T-cell (primary cell): ENCODE measurements at places on chromosomes 11 and 22. TPM values are rescaled to one million over a fixed set of nuclear protein-coding genes. Genes with fewer than 3 reads are reported as not detected.

- no peak for DNase-seq
These were observed 3.5 kb downstream of the PHF21B start for GRCh38 chr22:45006111-45006963.

GRCh38 chr22:48478124-48478523, 1349.5 kb downstream of the BRD1 start:
- peak; percentile 14 for DNase-seq

- DNase-seq = peak; percentile 50
These were observed 16.2 kb downstream of the CAPN5 start for GRCh38 chr11:77082838-77083565.

DNA sequence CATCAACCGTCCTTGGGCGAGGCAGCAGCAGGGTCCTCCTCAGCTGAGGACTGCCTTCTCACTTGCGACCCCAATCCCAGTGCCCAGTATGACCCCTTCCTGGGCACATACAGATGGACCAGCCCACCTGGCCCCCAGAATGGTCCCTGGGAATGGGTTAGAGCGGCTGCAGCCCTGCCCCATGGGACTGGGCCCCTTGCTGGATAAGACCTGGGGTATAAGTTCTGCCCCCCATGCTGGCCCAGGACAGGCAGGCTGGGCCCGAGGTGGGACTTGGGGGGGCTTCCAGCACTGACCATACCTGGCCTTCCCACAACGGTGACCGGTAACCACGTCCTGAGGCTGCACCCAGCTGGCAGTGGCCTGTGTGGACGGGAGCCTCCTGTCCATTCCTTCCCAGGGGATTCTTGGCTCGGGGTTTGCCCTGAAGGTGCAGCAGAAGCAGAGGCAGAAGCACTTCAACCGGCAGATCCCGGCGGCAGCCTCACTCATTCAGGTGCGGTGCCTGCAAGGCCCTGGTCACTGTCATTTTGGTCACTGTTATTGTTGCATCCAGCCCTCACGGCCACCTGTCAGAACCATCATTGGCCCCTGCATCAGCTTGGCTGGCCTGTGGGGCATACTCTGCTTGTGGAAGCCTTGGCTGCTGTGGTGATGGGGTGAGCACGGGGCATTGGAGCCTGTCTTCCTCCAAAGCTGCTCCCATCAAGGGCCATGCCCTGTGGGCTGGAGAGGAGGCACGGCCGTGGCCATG, 114.8 kb downstream of the KCNQ1OT1 start:
- DNase-seq = no peak

- no peak for DNase-seq
These were observed 99.8 kb upstream of the ALX4 start for GRCh38 chr11:44409558-44410236.

- no peak for DNase-seq
These were observed 93.5 kb downstream of the ME3 start for GRCh38 chr11:86578727-86579405.

GRCh38 chr22:32323513-32324164, 34.0 kb upstream of the RFPL3 start:
- DNase-seq = no peak

DNA sequence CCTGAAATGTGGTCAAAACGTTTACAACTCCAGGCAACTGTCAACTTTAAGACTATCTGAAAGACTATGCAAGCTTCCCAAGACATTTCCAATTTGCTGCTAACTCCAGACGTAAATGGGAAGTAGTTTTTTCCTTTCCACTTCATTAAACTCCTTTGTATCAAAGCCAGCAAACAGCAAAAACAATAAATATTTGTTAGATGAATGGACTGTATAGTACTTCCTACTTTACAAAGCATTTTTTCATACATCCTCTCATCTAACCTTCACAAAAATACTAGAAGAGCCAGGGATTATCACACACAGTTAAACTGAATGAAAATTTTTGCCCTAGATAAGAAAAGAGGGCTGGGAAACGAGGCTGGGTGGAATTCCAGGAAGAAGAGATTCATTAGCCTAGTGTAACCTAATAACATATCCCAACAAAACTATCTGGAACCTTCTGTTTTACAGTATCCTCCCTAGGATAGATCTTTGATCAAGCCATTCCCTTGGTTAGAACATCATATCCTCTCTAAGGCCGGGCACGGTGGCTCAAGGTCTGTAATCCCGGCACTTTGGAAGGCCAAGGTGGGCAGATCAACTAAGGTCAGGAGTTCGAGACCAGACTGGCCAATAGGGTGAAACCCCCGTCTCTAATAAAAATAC, 10.4 kb downstream of the NUP98 start:
- DNase-seq = no peak

- no peak for DNase-seq
These were observed 22.8 kb downstream of the DHCR7 start for GRCh38 chr11:71425409-71425808.

DNA sequence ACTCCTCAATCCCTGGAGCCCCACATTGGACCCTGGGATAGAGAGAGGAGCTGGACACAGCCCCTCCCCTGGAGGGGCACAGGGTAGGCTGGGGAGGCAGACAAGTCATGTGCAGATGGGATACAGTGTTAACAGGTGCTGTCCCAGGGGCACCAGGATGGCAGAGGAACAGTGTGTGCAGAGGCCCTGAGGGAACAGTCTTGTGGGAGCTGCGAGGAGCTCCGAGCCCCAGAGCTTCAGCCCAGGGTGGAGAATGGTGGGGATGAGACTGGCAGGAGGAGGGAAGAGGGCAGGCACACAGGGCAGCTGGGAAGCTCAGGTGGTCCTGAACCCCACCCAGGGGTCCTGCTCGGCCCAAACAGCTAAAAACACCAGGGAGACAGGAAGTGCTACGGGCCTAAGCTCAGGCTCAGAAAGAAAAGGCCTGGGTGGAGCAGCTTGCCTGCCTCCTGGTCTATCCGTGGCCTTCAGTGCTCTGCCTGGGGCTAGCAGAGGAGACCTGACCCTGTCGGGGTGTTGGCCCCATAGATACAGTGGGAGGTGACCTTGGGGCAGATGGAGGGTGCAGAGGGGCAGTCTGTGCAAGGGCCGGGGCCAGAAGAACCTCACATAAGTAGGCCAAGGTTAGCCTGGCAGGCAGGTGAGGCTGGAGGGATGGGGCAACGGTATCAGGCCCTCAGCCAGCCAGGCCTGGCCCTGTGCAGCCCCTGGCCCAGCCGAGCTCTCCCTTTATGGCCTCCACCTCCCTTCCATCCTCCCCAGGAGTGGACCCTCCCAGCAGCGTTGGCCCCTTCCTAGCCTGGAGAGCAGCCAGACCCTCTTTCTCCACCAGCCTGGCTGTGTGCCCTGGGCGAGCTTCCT, 15.4 kb downstream of the CAPN5 start:
- DNase-seq = no peak

DNA sequence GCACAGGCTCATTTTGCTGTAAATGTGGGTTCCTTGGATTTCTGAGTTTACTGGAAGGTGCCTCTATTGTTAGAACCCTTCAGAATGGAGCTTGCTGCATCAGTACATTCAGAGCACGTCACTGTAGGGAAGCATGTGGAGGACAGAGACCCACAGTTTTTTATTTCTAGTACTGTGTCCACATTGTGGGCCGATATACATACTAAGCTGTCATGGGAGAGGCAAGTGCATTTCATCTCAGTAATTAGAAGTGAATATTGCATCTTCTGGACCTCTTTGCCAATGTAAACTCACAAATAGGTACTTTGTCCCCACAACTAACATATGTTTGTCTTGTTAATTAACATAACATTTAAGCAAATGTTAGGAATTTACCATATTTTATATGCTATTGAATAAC, 139.7 kb downstream of the NAV2 start:
- no peak for DNase-seq

DNA sequence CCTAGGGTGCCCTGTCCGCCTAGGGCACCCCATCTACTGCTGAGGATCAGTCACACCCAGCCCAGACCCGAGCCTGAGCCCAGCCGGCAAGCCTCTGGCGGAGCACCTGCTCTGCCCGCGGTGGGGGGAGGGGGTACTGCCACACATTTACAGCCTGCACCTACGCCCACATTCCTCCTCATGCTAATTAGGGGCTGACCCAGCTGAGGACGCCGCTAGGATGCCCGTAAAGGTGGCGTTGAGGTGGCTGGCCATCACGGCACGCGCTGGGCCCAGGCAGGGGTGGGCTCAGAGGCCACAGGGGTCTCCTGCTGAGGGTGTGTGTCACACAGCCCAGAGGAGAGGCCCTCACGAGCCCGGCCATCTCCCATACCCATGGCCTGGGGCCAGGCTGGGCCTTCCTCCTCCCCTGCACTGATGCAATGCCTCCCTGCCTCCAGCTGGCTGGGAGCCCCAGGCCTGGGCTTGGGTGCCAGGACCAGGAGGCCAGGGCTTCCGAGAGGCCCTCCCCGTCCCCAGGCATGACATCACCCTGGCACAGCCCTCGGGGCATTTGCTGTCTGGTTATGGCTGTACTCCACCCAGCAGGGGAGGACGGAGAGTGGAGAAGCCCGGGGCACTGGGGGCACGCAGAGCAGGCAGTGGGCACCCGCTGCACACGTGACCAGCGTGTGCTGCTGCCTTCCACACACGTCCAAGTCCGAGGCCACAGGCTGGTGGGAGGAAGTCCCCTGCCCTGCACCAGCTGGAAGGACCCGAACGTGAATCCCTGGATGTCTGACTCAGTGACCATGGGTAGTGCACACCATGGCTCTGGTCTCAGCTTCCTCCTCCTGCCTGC, 12.7 kb downstream of the DUSP8 start:
- no peak for DNase-seq

- no peak for DNase-seq
These were observed 61.1 kb downstream of the ZBTB16 start for GRCh38 chr11:114120606-114121005.

- DNase-seq = no peak
These were observed 41.0 kb downstream of the KCNJ4 start for GRCh38 chr22:38414009-38414395.

- no peak for DNase-seq
These were observed 52.8 kb upstream of the APOA1 start for GRCh38 chr11:116890193-116890592.

DNA sequence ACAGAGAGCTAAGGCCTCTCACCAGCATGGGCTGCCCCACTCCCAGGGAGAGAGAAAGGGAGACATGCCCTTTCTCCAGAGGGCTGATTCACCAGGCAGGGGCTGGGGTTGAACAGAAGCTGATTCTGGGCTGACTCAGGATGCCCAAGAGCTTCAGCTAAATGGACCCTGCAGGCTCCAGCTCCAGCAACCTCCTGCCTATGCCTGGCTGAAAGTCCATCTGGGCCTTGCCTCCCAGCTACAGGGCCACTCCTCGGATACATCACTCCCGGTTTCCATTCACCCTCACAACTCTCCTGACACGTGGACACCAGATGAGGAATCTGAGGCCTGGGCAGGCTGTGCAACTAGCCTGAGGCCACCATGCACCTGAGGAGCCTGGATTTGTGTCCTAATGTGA, 215.5 kb downstream of the BUD13 start:
- DNase-seq = no peak

GRCh38 chr22:26606611-26607010, 11.2 kb downstream of the CRYBB1 start:
- no peak for DNase-seq

DNA sequence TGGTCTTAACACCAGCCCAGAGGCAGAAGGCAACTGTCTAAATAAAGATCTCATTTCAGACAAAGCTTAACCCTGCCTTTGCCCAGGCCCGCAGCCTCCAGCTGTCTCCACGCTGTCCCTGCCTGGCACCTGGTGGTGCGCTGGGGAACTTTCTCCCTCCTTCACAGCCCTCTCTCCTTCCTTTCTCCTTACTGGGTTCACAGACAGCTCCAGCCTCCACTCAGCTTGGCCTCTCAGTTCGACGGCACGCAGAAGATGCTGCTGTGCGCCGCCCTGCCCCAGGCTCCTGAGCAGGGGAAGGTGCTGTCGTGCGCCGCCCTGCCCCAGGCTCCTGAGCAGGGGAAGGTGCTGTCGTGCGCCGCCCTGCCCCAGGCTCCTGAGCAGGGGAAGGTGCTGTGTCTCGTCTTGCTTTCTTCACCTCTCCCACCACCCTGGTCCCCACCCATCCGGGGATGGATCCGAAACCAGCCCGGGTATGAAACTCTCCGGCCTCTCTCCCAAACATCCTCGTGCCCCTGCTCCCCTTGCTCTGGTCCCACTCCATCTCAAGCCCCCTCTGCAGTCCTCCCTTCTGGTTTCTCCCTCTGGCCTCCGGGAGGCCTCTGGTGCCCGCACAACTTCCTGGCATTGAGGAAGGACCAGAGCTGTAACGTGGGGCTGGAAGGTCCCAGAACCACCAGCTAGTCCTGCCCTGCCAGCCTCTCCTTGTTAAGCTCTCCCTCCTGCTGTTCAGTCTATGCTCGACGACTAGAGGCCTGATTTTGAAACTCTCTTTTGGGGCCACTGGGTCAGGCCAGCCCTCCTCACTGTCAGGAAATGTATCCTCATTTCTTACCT, 22.9 kb upstream of the JAM3 start:
- DNase-seq = no peak

DNA sequence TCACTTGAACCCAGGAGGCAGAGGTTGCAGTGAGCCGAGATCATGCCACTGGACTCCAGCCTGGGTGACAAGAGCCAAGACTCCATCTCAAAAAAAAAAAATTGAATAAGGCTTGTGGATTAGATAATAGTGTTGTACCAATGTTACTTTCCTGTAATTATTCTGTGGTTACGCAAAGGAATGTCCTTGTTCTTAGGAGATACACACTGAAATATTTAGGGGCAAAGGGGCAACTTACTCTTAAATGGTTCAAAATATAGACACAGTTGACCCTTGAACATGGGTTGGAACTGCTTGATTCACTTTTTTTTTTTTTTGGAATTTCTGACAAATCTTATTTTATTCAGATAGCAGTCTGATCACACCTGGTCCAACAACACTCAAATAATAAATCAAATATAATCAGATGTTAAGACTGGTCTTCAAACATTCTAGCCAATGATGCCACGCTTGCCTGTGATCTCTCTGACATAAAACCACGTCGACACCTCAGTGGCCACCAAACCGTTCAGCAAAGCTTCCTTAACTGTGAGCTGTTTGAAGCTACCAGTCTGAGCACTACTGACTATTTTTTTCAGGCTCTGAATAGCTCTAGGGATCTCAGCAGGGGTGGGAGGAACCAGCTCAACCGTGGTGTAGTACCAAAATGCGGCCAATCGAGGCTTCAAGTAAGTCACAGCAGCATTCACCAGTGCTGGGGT, 710 bp downstream of the ATP5MGL start:
- DNase-seq = no peak

GRCh38 chr11:104191124-104191523, 27.2 kb upstream of the PDGFD start:
- no peak for DNase-seq

DNA sequence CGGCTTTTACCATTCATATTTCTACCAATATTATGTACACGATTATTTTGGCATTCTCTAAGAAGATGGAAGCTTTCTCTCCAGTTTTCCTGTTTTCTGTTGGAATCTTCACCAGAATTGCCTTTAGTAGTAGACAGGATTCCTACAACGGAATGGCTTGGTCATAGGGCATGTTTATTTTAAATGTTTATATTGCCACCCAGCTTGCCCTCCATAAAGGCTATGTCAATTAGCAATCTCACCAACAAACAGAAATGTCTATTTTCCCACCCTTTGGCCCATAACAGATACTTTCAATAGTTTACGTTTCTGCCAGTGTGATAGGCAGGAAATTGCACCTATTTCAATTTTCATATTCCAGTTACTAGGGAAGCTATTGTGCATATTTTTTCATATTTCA, 893.5 kb downstream of the NTM start:
- DNase-seq = no peak

Gene HARBI1
- 8.2 TPM for total RNA-seq

Gene ADAMTS8
- not detected for total RNA-seq

Gene GGTLC3
- total RNA-seq = not detected

Gene DNAJB7
- total RNA-seq = not detected

Gene PLEKHA7
- total RNA-seq = 5.8 TPM

Gene CARD10
- 0.54 TPM for total RNA-seq

Gene PAMR1
- total RNA-seq = not detected

Gene GAL3ST1
- total RNA-seq = 1.5 TPM

Gene METTL15
- 11.9 TPM for total RNA-seq
